Kidney epithelial cell (primary cell): ENCODE measurements at places on chromosomes 11 and 22. TPM values are rescaled to one million over a fixed set of nuclear protein-coding genes. Genes with fewer than 3 reads are reported as not detected.

The CDC42BPG gene
- total RNA-seq = 10.7 and 12.8 TPM in 2 replicates

The TMEM45B gene
- total RNA-seq = 2.3 and 2.8 TPM in 2 replicates

The PDGFD gene
- total RNA-seq = 3.4 and 3.5 TPM in 2 replicates

The OR52H1 gene
- 0.75 TPM in 1 of 2 replicates, not detected in the other for total RNA-seq

The UBQLNL gene
- 0.21 TPM in 1 of 2 replicates, not detected in the other for total RNA-seq

The GAL gene
- total RNA-seq = 16.1 and 20.8 TPM in 2 replicates

The OR8G5 gene
- not detected in 2 replicates for total RNA-seq

The OR52A1 gene
- not detected in 2 replicates for total RNA-seq

The ACTN3 gene
- not detected in 2 replicates for total RNA-seq

The LINC01488 gene
- not detected in 2 replicates for total RNA-seq

The TRIM51 gene
- not detected in 2 replicates for total RNA-seq

The MPZL3 gene
- total RNA-seq = 7.9 and 9.4 TPM in 2 replicates

The MUC5AC gene
- not detected in 2 replicates for total RNA-seq

The PTGDR2 gene
- not detected in 2 replicates for total RNA-seq

The TRIM49 gene
- not detected in 2 replicates for total RNA-seq

The VWA5A gene
- total RNA-seq = 26.6 and 33.4 TPM in 2 replicates

The C11orf97 gene
- total RNA-seq = not detected in 2 replicates

The ELFN2 gene
- 0.82 and 0.96 TPM in 2 replicates for total RNA-seq

The RAB36 gene
- 5.7 and 6.4 TPM in 2 replicates for total RNA-seq

The KIF18A gene
- 1.9 and 2.1 TPM in 2 replicates for total RNA-seq

The KCNK4 gene
- total RNA-seq = not detected in 2 replicates

The C1QTNF4 gene
- total RNA-seq = 2.1 and 7.1 TPM in 2 replicates

The PATE4 gene
- not detected in 2 replicates for total RNA-seq

The RIMBP3B gene
- 0.07 and 0.29 TPM in 2 replicates for total RNA-seq

The C11orf58 gene
- 132 and 146 TPM in 2 replicates for total RNA-seq

The SVIP gene
- total RNA-seq = 9.2 and 14.8 TPM in 2 replicates

The GLYATL1 gene
- 0.84 and 2.1 TPM in 2 replicates for total RNA-seq

The RNF169 gene
- 16.3 and 17.9 TPM in 2 replicates for total RNA-seq

The MAPK1 gene
- total RNA-seq = 37.2 and 42.2 TPM in 2 replicates

The MPEG1 gene
- total RNA-seq = 0.27 TPM in 1 of 2 replicates, not detected in the other

The EHBP1L1 gene
- total RNA-seq = 19.5 and 20.9 TPM in 2 replicates
